Esophagus squamous epithelium (tissue), 5 donors: ENCODE measurements at places on chromosomes 5 and 9.

DNA sequence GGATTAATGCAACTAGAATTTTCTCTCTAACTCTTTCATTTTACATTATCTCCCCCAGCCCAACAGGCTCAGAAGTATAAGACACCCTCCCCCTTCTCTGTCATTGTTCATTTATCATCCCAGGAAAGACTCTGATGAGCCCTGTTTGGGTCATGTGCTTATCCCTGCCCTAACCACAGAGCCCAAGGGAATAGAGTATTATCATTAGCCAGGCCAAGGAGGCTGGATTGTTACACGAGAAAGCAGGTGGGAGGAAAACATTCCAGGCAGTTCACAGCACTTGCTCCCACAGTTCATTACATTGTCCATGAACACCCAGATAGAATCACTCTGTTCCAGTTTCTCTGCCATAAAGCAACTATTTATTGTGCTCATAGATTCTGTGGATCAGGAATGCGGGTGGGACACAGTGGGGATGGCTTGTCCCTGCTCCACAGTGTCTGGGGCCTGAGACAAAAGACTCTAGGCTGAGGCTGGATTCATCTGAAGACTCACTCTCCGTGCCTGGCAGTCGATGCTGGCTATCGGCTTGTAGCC lies 59.5 kb upstream of the TMEM215 start:
- DNase-seq: no peak

- DNase-seq: no peak
Observed at GRCh38 chr5:62100201-62100600, 205.8 kb upstream of the KIF2A start.

DNA sequence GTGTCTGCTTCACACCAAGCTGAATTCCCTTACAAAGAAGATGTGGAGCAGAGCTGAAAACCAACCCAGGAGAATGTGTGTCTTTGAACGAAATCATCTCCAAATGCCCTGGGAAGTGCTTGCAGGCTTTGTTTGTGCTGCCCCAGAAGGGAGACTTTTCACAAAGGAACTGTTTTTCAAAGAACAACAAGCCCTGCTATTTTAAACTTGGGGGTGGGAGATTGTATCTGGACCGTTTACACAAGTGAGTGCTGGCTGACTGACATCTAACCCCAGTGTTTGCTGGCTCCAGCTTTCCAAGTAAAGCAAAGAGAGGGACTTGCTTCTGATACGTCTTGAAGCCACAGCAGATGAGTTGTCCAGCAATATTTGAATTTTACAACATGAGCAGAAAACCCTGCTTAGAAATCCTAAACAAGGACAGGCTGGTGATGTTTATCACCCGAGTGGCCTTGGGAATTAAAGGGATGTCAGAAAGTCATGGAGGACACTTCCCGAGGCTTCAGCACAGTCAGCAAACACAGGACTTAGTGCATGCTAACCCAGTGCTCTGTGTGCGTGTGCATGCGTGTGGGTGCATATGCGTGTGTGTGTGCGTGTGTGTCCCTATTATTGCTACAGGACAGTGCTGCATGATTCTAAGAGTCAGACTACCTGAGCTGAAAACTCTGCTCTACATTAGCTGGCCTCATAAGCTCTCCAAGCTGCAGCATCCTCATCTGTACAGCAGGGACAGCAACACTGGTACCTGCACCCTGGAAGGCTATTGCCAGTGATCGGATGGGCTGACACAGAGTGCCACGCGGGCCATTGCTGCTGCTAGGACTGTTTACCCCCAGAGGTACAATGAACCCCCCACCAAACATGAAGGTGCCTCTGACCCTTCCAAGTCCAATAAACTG lies 1.4 kb downstream of the ADAMTS12 start:
- DNase-seq: no peak

GRCh38 chr5:115946655-115947054 lies 15.6 kb upstream of the LVRN start:
- DNase-seq: no peak

GRCh38 chr5:132281856-132282614 lies 12.2 kb upstream of the SLC22A4 start:
- DNase-seq: no peak

- no peak for DNase-seq
Observed at GRCh38 chr5:17315710-17316221, 98.3 kb downstream of the BASP1 start.

GRCh38 chr5:151413800-151414199 lies 33.6 kb upstream of the SLC36A1 start:
- no peak for DNase-seq

DNA sequence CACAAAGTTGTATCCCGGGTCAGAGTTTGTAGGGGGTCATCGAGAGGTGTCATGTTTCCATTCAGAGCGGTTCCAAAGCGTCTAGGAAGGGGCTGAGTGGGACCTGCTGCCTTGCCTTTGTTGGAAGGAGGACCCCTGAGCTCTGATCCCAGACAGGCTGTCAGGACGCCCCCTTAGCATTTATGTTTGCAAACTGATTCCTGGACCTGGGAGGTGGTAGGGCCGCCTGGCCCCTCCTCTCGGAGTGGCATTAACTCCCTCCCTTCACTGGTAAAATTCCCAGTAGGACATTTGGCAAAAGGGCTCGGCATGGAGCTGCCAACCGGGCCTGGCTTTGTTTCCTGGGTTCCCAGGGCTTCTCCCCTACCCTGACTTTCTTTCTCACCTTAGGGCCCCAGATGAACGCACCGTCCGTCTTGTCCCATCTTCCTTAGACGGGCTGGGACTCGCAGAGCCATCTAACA lies 2.5 kb downstream of the JADE2 start:
- DNase-seq: no peak

GRCh38 chr9:116267021-116267420 lies 113.4 kb downstream of the PAPPA start:
- no peak for DNase-seq

- no peak for DNase-seq
Observed at GRCh38 chr5:431001-431710, 11.8 kb upstream of the EXOC3 start.

- DNase-seq: no peak
Observed at GRCh38 chr9:107786561-107786960, 297.0 kb upstream of the KLF4 start.

- DNase-seq: no peak
Observed at GRCh38 chr9:39588500-39589137, 233.2 kb downstream of the SPATA31A1 start.
